ENCODE measurements at places on chromosomes 7 and 10.

DNA sequence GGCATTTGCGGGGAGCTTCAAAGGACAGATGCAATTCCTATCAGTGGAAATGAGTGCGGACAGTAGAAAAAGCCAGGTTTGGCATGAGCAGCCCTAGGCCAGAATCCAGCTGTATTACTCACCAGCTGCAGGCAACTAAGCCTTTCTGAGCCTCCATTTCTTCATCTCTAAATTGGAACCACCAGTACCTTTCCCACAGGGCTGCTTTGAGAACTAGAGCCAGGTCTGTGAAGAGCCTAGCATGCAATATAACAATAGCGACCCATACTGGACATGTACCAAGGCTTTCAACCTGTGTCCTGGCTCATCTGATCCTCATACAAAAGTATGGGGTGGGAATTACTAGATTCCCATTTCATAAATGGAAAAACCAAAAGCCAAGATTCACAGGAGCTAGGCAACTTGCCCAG lies 101.0 kb downstream of the GSAP start:
- DNase-seq, result no peak

GRCh38 chr7:26627891-26628341 lies 236.5 kb downstream of the SKAP2 start:
- no peak for DNase-seq

DNA sequence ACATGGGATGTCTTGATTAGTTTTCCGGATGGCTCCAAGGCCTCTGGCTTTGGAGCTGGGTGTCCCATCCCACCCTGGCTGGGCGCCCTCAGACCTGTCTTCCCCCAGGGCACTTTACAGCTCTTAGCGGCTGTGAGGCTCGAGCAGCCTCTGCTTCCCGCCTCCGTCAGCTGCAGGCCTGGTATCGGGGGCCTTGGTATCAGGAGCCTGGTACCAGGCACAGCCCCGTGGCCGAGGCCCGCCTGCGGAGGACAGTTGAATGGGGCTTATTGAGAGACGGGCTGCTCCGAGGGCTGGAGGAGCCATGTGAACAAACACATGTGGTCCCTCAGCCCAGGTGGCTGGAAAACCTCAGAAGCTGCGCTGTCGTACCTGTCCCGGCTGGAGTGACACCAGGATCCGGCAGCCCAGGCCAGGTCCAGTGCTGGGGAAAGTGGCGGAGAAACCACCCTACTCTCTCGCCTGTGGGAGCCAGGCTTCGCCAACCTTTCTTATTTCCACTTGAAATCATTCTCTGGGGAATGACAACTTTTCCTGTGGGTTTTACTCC lies 23.9 kb upstream of the AP5Z1 start:
- peak; percentile 64 for DNase-seq

DNA sequence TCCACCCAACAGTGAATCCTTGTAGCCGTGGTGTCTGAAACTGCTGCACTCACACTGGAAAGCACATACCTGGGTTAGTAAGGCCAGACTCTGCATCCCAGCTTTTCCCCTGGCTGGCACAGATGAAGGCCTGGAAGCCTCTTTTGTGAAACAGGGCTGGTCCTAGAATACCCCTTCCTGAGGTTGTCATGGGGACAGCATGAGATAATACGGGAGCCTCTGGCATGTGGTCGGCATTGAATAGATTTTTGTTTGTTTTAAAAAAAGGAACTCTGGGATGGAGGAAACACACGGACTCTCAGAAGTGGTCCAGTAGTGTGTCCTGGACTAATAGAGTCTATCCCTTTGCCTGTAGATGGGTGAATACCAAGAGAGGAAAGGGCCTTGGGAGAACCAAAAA lies 129.7 kb downstream of the TMEM178B start:
- no peak for DNase-seq

GRCh38 chr7:113370910-113371309 lies 252.6 kb upstream of the SMIM30 start:
- DNase-seq, result no peak

- DNase-seq, result no peak
Observed at GRCh38 chr7:38215115-38215514, 37.1 kb downstream of the STARD3NL start.

DNA sequence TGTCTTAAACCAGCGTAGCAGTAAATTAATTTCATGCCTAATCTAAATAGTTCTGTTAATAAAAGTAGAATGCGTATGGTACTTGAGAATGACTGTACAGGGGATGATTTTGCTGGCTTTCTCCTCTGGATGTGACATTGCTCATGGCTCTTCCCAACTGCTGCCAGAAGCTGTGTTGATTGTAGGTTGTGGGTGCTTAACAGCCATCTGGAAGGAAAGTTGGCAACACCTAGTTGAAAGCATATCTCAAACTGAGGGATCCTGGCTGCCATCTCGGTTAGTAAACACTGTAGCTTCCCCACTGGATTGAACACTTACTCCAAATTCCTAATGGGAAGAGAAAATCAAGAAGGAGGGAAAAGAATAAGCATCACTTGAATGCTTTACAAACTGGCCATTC lies 130.9 kb downstream of the NXPH1 start:
- DNase-seq, result no peak

- no peak for DNase-seq
Observed at GRCh38 chr7:87344446-87344845, 1.0 kb upstream of the CROT start.

- no peak for DNase-seq
Observed at GRCh38 chr7:146741911-146742310, 625.3 kb downstream of the CNTNAP2 start.

Measured in caudate nucleus (tissue), 63 donors.